ENCODE measurements at places on chromosomes 4 and X. TPM values are rescaled to one million over a fixed set of nuclear protein-coding genes. Genes with fewer than 3 reads are reported as not detected.
A peak's percentile ranks its signal among the peaks of the same experiment; 100 is the strongest.

Gene ASB5
- 0.37 TPM for total RNA-seq

Gene CENPE
- 0.26 TPM for total RNA-seq

DNA sequence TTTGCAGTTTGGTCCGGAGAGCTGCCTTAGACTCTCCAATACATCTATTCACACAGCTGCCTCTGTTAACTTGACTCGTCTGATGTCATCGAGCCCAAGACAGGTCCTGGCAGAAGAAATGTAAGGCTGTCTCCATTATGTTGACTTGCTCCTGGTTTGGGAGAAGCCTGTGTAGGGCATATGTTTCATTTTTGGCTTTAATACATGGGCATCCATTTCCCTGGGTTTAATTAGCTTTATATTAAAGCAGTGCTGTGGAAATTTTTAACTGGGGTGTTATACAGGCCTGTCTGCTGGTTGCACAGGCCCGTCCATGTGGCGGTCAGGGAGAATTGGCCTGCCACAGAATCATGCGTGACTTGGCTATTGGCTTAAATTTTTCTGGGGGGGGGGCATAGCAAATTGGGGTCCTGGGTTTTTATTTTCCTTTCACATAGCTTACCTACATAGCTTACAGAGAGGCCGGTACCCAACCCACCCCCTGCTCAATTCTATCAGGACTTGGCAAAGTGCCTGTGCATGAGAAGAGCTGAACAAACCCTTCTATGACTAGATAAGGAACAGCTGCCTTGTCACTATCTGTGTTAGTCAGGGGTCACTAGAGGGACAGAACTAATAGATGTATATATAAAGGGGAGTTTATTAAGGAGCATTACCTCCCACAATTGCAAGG, 123.5 kb upstream of the WDR1 start:
- DNase-seq: no peak

- DNase-seq: no peak
These were observed 33.5 kb downstream of the ACE2 start for GRCh38 chrX:15567267-15567666.

Gene TEX13C
- total RNA-seq: not detected

DNA sequence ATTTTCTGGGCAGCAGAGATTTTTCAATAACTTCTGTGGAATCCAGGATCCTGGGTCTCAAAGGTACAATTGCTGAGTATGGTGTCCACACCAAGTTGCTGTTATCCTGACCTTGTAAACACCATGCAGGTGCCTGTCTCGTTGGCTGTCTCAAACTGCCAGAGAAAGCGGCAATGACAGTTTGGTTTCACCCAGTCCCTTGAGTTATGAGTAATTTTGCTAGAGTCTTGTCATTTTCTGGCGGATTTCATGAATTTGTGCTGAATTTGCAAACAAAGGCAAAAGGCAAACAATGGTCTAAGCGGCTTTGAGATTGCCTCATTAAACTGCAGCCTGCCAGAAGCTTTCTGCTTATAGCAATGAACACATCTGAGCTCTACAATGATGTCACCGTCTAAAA, 847.9 kb downstream of the RAB28 start:
- DNase-seq: no peak

GRCh38 chrX:72392816-72393800, 87.4 kb upstream of the CITED1 start:
- no peak for DNase-seq

Gene TSPYL2
- total RNA-seq: 152 TPM

GRCh38 chr4:184792950-184793555, 32.7 kb downstream of the ACSL1 start:
- peak; percentile 60 for DNase-seq

Gene ZXDA
- total RNA-seq: 9.3 TPM

Gene ITIH6
- not detected for total RNA-seq

DNA sequence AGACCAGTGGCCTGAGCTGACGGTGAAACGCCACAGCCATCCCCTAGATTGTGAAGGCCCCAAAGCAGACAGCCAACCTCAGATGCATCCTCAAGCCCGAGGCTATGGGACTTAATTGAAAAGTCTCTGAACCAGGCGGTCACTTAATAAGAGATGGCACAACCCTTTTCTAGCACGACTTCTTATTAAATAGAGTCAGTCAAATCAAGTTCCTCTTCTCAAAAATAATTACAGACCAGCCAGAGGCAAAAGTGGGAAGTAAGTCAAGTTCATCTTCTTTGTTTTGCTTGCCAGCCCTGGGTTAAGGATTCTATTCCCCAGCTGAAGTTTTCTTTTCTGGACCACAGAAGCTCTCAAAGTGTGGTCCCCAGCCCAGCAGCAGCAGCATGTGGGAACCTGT, 9.7 kb upstream of the SH3KBP1 start:
- DNase-seq: no peak
